ENCODE measurements at places on chromosomes 4 and X. TPM values are rescaled to one million over a fixed set of nuclear protein-coding genes. Genes with fewer than 3 reads are reported as not detected.

- DNase-seq: no peak
Observed at GRCh38 chr4:3108211-3108610, 33.7 kb downstream of the HTT start.

- no peak for DNase-seq
Observed at GRCh38 chr4:7043284-7044136, at the start of gene TADA2B. Gene TADA2B, plus strand, starts transcription at chr4:7043372. Its CDS starts 208 bp downstream, at chr4:7043580.

DNA sequence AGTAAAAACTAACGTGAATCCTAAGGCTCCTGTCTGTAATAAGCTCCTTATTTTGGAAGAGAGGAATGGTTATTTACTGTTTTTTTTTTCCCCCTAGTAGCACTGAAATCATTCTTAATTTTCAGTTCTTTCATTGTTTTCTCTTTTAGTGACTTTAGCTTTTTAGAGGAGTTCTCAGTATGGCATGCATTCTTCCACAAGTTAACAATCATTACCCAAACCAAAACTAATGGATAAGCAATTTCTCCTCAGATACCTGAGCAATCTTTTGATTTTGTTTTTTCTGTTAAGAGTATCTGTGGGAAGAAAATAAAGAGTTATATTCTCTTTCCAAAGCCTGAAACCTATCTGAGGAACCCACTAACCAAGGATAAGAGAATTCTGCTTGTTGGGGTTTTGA is 16.7 kb upstream of the PPA2 start:
- no peak for DNase-seq

DNA sequence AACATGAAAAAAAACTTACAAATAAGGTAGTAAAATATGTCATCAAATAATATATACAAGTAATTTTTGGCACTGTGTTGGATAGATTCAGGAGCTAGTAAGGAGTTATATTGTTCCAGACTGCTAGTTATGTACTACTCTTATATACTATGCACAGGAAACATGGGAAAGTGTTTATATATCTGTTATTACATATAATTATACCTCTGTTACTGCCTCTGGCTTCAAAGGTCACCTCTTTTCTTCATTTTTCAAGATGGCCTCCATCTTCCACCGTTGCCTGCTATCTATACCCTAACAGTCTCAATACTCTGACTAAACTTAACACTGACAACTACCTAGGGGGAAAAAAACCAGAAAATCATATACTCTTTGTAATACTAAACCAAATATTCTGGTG is 29.5 kb downstream of the LIN54 start:
- DNase-seq: no peak

GRCh38 chrX:32010212-32010611 is 938.4 kb upstream of the FTHL17 start:
- no peak for DNase-seq

Gene ASMT
- total RNA-seq: not detected

Gene TBC1D9
- total RNA-seq: 29.1 TPM

Gene CXCL11
- not detected for total RNA-seq

Gene TACC3
- 91.4 TPM for total RNA-seq

- no peak for DNase-seq
Observed at GRCh38 chr4:38600575-38600974, 63.4 kb upstream of the KLF3 start.

Gene STOX2
- 16.6 TPM for total RNA-seq

DNA sequence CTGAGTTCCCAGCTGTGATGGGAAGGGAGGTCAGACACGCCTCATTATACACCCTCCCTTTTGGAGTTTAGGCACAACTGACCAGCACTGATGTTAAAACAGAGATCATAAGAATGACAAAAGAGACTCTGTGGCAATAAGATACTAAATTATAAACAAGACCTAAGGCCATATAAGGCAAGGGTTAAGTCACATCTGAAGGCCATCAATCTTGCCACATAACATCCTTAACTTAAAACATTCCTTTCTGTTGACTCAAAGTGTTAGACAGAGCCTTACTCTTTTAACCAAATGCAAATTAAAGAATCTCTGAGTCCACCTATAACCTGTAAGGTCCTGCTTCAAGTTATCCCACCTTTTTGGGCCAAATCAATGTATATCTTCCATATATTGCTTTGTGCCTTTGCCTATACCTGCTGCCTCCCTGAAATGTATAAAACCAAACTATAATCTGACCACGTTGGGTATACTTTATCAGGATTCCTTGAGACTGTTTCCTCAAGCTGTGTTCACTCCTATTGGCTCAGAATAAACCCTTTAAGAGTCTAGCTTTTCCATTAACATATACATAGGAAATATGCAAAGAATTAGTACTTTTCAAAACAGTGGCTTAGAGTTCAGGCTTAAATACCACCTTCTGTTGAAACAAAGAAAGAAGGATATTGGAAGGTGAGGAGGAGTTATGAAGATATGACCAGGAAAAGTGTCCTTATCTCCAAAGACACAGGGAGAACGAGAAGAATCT is 214.4 kb upstream of the PPP1R2C start:
- no peak for DNase-seq

GRCh38 chrX:67546496-67547423 is 2.9 kb downstream of the AR start:
- DNase-seq: no peak

DNA sequence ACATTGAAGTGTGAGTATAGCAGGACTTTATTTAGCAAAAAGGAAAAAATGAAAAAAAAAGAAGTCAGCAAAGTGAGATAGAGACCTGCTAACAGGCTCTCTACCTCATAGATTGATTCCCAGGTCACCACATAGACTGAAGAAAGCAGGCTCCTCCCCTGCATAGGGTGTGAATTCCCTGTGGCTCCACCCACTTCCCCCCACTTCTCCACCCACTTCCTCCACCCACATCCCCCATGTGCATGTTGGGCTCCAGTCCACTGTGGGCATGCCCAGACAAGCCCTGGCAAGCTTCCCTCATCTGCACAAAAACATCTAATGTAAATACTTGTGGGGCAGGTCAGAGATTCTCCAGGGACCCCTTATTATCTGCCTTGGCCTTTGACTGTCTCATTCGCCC is 97.8 kb downstream of the TMEM47 start:
- DNase-seq: no peak

DNA sequence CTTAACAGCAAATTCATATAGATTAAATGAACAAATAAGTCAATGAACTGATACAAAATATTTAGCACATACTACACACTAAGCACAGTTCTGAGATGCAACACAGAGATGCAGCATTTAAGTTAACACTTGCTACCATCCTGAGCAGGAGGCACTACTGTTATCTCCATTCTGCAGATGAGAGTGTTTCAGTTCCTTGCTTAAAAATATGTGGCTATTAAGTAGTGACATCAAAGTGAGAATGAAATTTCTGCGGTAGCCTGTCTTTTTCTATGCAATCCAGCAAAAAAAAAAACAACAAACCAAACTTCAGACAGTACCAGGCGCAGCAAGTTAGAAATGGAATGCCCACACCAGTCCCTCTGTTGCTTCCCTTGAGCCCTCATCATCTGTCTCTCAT is 90.8 kb downstream of the SHISA3 start:
- DNase-seq: no peak

DNA sequence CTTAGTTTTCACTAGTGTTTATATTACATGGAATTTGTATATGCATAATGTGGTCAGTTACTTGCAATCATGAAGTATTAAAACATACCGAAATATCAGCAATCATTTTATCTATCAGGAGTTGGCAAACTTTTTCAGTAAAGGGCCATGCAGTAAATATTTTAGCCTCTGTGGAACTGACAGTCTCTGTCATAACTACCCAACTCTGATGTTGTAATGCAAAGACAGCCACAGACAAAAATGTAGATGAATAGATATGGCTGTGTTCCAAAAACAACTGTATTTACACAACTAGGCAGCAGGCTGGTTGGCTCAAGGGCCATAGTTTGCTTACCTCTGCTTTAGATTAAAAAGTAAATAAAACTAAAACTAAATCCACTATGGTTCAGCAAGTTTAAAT is 200.2 kb downstream of the HS3ST1 start:
- no peak for DNase-seq

GRCh38 chrX:152177052-152177451 is 38.7 kb upstream of the MAGEA10 start:
- no peak for DNase-seq

DNA sequence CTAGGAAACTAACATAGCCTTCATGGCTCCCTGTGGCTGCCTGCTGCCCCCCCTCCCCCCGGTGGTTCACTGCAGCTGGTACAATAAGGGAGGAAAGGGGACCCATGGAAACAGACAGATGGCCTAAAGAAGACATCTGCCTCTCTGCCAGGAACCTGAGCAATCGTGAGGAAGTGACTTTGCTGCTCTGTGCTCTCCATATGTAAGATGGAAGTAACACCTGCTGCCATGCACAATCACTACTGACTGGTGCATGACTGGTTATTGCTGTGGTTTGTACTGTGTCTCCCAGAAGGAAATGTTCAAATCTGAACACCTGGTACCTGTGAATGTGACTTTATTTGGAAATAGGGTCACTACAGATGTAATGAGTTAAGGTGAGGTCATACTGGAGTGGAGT is 43.6 kb downstream of the CD99L2 start:
- no peak for DNase-seq

GRCh38 chr4:41245983-41246382 is 10.7 kb upstream of the UCHL1 start:
- DNase-seq: no peak

GRCh38 chrX:23202326-23202725 is 132.3 kb upstream of the PTCHD1 start:
- no peak for DNase-seq

- DNase-seq: no peak
Observed at GRCh38 chr4:137387924-137388323, 144.4 kb downstream of the PCDH18 start.
